C1 segment of cervical spinal cord (tissue), 14 donors: ENCODE measurements at places on chromosomes 6 and 20.

DNA sequence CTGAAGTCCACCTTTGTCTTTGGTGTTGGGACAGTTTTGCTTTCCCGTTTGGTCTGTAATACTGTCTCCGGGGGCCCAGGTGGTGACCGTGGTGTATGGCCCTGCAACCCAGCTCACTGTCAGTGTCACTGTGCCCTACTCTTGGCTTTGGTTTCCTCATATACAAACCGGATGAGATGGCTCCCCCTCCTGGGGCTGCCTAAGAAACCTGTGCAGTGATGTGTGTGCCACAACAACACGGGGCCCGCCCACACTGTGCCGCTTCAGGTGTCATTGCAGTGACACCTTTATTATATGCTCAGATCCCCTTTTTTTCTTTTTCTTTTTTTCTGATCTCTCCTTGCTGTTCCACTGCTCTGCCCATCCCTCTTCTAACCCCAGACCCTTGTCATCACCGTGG is 73.9 kb downstream of the RAMACL start:
- DNase-seq = no peak

GRCh38 chr6:75202676-75203131 is 3.1 kb downstream of the COL12A1 start:
- no peak for DNase-seq

- no peak for DNase-seq
Measured at GRCh38 chr6:37068356-37069270, 63.2 kb downstream of the FGD2 start.

GRCh38 chr6:122565708-122566107 is 44.5 kb upstream of the PKIB start:
- DNase-seq = no peak

GRCh38 chr6:117906958-117907600 is at the start of gene SLC35F1:
TSS of gene SLC35F1 (plus strand) at chr6:117907264.
- no peak for DNase-seq

- DNase-seq = no peak
Measured at GRCh38 chr6:97304701-97305100, 21.7 kb upstream of the MMS22L start.

- no peak for DNase-seq
Measured at GRCh38 chr6:137910424-137910834, 43.4 kb downstream of the TNFAIP3 start.

DNA sequence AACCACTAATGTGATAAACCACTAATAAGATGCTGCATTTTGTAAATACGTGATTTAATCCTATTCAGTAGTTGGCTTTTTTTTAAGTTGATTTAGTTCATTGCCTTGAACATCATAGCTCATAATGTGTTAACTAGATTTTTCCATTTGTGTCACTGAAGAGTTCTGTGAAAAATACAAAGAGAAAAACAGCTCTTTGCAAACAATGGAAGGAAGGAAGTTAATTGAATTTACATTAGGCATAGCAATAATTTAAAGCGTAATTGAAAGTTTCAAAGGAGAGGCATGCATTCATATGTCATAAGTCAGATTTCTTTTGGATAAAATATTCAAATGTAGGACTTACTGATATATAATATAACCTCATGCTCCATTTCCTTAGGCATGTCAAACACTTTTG is 102.3 kb downstream of the TBC1D7 start:
- DNase-seq = no peak

GRCh38 chr6:11370191-11371018 is 137.9 kb upstream of the NEDD9 start:
- no peak for DNase-seq

GRCh38 chr20:63767886-63768285 is 28.3 kb downstream of the SLC2A4RG start:
- DNase-seq = no peak

- no peak for DNase-seq
Measured at GRCh38 chr6:116363759-116364158, 7.0 kb upstream of the DSE start.

- DNase-seq = no peak
Measured at GRCh38 chr6:157440171-157440570, 59.2 kb downstream of the ZDHHC14 start.

GRCh38 chr20:55322745-55323144 is 682.6 kb downstream of the CBLN4 start:
- no peak for DNase-seq

DNA sequence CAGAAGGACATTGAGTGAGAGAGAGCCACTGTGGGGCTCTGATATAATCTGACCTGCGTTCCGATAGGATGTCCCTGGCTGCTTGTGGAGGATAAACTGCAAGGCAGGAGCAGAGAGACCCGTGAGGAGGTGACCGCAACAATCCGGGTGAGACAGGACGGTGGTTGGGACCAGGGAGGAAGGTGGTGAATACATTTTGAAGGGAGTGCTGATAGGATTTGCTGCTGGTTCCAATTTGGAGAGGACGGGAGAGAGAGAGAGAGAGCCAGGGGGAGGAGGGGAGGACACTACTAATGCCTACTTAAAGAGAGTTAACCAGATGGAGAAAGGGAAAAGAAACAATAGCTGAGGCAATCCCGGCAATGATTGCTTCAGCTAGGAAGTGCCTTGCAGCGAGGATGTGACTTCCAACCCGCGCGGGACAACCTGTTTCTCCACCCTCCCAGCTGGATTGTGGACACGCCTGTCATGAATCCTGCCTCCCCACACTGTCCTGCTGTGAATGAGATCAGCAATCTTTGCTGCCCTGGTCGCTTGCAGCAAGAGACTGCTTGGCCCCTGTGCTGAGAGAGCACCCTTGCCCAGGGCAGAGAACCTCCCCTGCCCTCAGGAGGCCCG is 199.0 kb upstream of the KCNG1 start:
- DNase-seq = no peak

DNA sequence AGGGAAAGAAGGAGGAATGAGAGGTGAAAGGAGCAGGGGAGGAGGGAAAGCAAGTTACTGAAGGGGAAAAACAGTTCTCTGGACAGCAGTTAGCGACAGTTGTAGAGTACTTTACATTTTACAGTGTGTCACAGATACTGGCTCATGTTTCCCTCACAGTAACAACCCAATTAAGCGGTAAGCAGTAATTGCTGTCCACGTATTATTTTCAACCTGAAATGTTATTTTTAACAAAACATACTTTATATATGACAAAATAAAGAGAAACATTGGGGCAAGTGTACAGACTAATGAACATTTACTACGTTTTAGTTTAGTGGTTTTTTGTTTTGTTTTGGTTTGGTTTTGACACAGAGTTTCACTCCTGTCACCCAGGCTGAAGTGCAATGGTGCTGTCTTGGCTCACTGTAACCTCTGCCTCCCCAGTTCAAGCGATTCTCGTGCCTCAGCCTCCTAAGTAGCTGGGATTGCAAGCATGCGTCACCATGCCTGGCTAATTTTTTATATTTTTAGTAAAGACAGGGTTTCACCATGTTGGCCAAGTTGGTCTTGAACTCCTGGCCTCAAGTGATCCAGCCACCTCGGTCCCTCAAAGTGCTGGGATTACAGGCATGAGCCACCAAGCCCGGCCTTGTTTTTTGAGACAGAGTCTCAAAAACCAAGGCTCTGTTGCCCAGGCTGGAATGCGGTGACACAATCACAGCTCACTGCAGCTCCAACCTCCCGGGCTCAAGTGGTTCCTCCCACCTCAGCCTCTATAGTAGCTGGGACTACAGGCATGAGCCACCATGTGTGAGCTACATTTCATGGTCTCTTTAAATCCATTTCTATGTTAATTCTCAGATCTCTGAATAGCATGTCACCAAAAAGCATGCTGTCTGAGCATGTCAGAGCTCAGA is 22.6 kb upstream of the BTN3A2 start:
- DNase-seq = no peak

DNA sequence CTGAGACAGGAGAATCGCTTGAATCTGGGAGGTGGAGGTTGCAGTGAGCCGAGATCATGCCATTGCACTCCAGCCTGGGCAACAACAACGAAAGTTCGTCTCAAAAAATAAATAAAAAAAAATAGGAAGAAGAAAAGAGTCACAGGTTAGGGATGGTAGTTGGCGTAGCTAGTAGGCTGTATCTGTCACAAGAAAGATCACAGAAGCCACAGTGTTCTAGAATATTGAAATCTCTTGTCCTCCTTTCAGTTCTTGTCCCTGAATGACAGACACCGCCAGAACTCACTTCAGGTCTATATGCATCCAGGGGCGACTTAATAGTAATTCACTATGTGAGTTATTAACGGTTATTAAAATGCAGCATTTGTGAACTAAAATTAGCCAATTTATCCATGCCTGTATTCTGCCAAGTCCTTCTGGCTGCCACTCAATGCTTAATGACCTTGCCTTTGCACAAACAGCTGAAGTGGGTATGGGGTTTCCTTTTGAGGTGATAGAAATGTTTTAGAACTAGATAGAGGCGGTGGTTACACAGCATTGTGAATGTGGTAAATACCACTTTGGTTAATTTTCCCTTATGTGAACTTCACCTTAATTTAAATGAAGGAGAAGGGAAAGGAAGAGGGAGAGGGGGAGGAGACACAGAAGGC is 41.3 kb upstream of the ZMYND8 start:
- DNase-seq = no peak

- DNase-seq = no peak
Measured at GRCh38 chr20:40880063-40880728, 148.4 kb upstream of the TOP1 start.

DNA sequence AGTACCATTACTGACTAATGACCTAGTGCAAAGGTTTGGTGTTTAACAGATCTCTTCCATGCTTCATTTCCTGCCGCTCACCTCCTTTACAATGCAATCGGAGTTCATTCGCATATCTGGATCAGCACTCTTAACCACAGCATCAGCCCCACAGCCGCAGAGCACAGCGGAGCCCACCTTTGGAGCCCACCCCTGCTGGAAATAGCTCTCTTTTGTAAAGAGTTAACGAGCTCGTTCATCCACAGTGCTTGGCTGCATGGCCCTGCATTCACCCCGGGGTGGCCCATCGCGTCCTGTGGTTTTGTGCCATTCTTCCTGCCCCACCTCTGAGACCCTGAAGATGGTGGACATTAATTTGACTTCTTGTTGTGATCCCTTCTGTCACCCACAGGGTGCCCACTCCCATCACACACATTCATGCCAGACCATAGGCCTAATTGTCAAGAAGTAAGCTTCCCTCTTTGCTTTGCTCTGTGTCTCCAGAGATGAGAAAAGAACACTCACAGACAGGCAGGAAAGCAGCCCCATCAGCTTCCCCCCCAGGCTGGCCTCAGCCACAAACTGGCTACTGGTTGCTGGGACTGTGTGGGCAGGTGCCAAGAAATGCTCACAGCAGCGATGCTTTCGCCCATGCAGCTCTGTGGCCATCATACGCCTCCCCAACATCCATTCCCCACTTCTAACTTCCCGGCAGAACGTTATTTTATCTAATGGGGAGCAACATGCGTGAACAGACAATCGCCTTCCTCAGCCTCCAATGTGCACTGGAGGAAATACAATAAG is 167.0 kb downstream of the LRFN2 start:
- DNase-seq = no peak

DNA sequence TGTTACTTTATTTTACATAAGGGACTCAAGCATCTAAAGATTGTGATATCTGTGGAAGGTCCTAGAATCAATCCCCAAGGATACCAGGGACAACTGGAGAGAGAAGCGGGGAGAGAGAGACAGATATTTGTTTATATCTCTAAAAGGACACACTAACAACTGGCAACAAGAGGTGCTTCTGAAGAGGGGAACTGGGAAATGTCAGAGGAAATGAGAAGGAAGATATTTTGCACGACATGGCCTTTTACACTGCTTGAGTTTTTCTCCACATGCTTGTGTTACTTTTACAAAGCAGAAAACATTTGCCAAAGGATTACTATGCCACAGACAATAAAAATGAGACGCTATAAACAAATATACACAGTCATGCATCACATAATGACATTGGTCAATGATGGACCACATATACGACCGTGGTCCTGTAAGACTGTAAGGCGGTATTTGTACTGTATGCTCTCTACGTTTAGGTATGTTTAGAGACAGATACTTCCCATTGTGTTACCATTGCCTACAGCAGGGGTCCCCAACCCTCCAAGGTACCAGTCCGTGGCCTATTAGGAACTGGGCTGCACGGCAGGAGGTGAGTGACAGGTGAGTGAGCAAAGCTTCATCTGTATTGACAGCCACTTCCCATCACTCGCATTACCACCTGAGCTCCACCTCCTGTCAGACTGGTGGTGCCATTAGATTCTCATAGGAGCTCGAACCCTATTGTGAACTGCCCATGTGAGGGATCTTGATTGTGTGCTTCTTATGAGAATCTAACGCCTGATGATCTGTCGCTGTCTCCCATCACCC is 64.6 kb upstream of the PTPN1 start:
- no peak for DNase-seq

DNA sequence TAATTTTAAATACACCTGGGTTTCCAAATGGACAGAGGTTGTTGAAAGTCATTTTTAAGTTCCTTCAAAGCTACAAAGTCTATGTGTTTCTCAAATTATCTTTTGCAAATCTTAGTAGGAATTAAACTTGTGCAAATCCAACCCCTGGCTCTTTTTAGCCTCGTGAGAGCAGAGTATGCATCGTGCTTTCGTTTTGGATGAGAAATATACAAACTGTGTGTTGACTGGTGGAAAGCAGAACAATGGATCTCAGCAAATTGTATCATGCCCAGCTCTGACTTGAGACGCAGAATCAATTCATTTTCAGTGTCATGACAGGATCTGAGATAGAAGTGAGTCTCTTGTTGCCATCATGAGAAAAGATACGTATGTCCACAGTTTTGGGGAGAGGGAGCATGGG is 542.4 kb upstream of the FLRT3 start:
- DNase-seq = no peak

DNA sequence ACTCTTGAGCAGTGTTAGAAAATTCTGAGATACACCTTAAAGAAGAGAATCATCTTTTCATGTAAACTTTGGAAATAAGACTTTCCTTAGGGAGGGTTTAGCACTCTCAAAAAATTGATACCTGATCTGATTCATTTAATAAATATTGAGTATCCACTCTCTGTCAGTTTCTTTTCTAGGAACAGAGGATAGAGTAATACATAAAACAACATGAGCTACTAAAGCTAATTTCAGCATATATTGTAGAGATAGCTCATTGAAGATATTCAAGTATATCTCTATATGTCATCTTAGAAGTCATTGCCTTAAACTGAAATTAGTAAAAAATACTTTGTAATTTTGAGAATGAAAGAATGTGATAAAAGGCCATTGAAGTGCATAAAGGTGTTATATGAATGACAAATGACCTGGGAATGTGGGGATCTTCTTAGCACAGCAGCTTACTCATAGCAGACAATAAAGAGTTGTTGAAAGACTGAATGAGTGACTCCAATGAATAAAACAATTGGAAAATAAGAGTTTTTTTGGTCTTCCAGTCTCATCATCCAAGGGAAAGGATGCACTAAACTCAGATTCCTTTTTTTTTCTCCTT is 29.2 kb downstream of the RHAG start:
- no peak for DNase-seq
